ENCODE measurements at places on chromosomes 13 and 19.

DNA sequence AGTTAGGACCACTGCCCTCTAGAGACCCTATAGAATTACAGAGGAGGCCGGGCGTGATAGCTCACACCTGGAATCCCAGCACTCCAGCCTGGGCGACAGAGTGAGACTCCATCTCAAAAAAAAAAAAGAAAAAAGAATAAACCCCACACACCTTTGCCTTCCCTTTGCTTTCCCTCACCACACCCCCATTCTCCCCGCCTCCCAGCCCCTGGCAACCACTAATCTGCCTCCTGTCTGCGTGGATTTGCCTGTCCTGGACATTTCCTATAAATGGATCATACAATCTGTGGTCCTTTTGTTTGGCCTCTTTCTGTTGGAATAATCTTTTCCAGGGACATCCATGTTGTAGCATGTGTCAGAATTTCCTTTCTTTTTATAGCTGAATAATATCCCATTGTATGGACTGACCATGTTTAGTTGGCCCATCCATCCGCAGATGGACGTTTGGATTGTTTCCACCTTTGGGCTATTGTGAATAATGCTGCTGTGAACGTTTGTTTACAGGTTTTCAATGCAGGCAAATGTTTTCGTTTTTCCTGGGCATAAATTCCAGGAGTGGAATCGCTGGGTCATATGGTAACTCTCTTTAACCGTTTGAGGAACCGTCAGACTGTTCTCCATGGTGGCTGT lies 15.3 kb downstream of the NACC1 start:
- DNase-seq = no peak

DNA sequence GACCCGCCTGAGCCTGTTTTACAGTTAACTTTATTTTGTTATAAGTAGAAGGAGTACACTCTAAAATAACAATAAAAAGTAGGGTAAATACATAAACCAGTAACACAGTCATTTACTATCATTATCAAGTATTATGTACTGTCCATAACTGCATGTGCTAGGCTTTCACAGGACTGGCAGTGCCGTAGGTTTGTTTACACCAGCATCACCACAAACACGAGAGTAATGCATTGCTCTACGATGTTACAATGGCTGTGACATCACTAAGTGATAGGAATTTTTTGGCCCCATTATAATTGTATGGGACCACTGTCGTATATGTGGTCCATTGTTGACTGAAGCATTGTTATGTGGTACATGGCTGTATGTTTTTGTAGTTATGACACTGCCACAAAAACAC lies 41.3 kb upstream of the SLC7A9 start:
- DNase-seq = no peak

DNA sequence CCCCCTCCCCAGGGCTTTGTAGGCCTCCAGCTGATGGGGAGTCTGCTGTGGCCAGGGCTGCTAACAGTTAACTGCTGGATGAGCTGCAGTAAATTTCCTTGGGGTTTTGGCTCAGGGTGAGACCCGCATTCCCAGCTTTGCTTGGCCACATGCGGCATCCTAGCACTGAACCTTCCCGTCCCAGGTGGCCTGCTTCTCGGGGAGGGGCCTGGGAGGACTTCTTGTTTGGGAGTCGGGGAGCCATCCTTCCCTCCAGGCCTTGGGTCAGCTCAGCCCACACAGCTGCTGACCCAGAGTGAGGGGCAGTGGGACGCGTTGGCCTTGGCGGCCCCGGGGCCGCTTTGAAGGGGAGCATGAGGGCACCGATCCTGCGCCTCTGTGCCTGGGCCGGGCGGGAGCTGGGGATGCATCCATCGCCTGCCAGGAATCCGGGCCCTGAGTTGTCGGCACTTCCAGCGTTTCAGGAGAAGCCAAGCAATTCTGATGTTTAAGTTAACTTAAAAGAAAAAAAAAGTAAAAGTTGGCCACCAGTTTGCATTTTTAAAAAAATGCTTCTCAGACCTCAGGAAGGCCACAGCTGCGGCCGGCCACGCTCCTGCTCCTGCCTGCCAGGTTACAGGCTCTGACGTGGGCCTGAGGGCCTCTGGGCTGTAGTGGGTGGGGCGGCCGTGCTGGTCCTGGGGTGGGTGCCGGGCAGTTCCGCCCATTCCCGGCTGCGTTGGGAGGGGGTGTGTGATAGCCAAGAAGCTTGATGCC lies 27.7 kb downstream of the CRTC1 start:
- no peak for DNase-seq

GRCh38 chr19:2813235-2814160 lies 6.2 kb upstream of the ZNF554 start:
- no peak for DNase-seq

- DNase-seq = no peak
Observed at GRCh38 chr19:1845642-1846041, 2.6 kb downstream of the REXO1 start.

DNA sequence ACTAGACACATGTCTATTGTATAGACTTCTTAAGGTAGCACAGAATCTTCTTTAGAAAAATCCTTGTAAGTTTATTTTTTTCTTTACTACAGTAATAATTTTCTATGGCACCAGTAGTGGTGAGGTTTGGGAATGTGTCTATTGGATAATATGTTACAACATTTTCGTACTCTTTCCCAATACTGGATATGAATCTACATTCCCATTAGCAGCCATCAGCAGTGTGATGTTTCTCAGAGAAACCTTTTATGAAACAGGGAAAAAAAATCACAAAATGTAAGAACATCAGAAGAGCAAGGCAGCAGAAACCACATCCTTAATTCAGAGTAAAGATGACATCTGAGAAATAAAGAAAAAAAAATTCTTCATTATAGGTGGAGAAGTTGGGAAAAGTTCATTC lies 83.3 kb downstream of the POSTN start:
- DNase-seq = no peak

DNA sequence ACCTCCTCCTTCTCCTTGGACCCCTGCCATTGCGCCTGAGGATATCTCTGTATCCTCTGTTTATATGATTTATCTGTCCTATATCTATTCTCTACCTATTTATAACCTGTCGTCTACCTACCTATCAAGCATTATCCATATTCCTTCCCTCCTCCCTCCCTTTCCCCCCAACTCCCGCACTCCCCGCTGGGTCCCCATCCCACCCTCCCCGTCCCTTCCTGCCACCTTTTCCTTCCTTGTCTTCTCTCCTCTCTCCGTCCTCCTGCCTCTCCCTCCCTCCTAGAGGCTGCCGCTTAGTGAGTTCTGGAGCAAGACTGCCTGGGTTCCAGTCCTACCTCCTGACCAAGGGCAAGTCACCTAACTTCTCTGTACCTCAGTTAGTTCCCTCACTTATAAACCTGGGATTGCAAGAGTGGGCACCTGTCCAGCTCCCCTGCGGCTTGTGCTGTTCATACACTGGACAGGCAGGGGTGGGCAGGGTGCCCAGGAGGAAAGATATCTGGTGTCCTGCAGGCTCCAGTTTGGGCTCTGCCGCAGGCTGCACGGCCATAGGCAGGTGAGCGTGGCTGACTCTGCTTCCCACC lies 16.1 kb downstream of the TTYH1 start:
- no peak for DNase-seq

GRCh38 chr19:50252111-50252886 lies 48.9 kb downstream of the MYH14 start:
- no peak for DNase-seq

GRCh38 chr13:52599848-52600603 lies 42.2 kb upstream of the HNRNPA1L2 start:
- no peak for DNase-seq

GRCh38 chr13:101640788-101641400 lies 188.4 kb downstream of the ITGBL1 start:
- no peak for DNase-seq

DNA sequence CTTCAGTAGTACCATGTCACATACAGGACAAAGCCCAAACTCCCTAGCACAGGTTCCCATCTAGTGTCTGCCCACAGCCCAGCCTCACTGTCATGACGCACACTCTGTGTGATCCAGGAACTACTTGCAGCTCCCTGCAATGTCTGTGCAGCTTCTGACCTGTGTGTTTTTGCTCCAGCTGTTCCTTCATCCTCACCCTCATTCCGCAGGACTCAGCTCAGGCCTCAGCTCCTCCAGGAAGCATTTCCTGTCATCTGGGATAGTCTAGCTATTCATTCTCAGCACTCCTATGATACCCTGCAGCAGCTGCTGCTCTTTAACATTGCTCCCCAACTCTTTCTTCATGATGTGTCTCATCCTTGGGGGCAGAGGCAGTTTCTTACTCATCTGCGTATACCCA lies 56.1 kb downstream of the ENOX1 start:
- no peak for DNase-seq

DNA sequence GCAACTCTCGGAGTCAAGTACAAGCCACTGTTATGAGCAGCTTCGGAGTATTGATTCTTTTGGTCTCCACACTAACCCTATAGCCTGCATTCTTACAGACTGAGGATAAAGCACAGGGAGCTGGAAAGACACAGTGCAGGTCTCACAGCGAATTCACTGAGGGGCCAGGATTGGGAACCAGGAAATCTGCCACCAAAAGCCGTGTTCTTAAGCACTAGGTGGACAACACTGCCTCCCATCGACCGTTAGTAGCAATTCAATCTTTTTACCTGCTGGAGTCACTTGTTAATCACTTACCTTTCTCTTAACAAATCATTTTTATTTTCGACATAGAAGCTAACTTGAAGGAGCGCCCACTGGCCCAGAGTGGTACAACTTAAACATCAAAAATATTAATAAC lies 6.3 kb downstream of the PMIS2 start:
- DNase-seq = no peak

GRCh38 chr13:21567714-21568113 lies 36.3 kb downstream of the MICU2 start:
- no peak for DNase-seq

DNA sequence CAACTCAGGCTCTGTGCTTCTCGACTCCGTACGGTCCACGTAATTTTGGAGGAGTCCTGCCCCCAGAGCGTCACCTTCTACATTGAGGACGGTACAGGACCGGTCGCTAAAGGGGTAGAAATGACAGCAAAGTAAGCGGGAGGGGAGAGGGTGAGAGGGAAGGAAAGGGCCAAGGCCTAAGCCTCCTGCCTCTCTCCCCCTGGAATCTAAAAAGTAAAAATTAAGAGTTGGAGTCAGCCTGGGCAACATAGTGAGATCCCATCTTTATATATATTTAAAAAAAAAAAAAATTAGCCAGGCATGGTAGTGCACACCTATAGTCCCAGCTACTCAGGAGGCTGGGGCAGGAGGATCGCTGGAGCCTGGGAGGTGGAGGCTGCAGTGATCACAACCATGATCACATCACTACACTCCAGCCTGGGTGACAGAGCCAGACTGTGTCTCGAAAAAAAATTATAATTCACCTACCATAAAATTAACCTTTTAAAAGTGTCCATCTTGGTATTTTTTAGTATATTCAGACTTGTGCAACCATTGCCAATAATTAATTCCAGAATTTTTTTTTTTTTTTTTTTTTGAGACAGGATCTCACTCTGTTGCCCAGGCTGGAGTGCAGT lies 12.6 kb downstream of the SLC1A5 start:
- no peak for DNase-seq

- no peak for DNase-seq
Observed at GRCh38 chr13:95642999-95643398, 1.5 kb downstream of the DZIP1 start.

DNA sequence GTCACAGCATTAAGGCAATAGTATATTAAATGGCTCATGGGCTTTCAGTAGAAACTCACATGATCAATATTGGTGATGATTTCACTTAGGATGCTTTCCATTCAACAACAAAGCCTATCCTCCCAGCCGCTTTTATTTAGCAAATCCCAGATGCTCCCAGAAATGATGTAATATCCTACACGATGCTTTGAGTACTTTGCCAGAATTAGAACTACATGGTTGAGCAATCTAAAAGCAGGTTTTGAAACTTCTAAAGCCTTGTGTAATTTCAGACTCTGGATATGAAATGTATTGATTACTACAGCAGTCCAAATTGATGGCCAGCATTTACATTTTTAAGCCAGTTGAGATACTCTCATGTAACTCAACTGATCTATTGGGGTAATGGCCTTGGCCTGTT lies 13.6 kb downstream of the DLEU7 start:
- DNase-seq = no peak

GRCh38 chr13:111514610-111515306 lies 194.3 kb downstream of the TEX29 start:
- no peak for DNase-seq

DNA sequence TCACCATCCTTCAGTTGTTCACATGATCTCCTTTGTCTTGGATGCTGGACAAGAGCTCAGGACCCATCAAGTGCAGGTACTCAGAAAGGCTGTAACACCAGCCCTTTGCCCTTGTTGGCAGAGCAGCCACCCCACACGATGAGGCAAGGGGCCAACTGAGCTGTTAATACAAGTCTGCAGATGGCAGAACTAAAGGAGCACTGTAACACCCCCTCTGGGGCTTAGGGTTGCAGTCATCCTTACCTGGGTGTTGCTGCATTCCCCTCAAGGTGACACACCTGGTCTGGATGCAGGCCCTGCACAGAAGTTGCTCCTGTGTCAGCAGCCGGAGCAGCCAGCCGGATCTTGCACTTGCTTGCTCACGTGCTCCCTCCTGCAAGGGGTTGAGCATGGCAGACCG lies 52.0 kb downstream of the STARD13 start:
- DNase-seq = no peak

DNA sequence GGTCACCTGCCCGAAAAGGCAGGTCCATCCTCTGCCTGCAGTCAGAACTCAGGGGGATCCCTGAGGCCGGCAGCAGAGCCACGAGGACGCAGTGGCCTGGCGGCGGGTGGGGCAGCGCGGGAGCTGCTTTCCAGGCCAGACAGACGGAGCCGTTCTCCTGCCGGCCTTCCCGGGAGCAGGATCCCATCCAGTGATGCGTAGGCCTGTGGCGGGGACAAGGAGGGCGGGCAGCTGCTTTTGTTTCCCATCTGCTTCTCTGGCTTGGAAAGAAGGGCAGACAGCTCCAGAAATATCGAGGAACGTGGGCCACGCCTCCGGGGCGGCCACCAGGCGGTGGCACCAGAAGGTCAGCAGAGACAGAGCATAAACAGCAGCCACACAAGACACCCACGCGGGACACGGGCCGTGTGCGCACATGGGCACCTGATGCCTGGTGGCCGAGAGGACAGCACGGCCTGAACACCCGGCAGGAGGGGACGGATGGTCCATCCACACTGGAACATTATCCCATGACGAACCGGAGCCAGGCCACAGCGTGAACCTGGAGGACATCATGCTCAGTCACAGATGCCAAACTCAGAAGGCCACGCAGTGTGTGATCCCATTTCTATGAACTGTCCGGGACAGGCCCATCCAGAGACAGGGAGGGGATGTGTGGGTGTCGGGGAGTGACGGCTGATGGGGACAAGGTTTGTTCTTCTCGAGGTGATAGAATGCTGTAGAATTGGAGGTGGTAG lies 13.9 kb upstream of the MKNK2 start:
- DNase-seq = no peak

GRCh38 chr13:73268306-73268705 lies 209.5 kb downstream of the KLF5 start:
- no peak for DNase-seq

GRCh38 chr13:63420685-63421084 lies 2005.0 kb upstream of the PCDH20 start:
- no peak for DNase-seq

- DNase-seq = no peak
Observed at GRCh38 chr13:85700906-85701305, 98.3 kb downstream of the SLITRK6 start.
